Renal cortical epithelial cell (primary cell): ENCODE measurements at places on chromosomes 13 and 19.

DNA sequence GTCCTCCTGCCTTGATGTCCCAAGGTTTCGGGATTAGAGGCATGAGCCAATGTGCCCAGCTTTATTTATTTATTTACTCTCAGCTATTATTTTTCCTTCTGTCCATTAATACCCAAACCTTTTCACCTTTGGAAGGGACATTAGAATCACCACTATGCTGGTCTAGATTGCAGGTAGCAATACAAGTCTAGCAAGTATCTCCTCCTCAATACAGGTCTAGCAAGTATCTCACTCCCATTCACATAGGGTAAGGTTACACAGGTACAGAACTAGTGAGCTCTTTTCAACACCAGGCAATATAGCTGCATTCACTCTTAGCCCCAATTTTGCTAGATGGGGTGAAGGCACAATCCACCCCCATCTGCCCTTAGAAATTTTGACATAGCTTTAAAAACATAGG lies 17.4 kb upstream of the SPRYD7 start:
- DNase-seq: no peak

- no peak for DNase-seq
These were observed 521.9 kb downstream of the DIAPH3 start for GRCh38 chr13:59641817-59642216.

- DNase-seq: peak; percentile 57
These were observed 194.1 kb upstream of the MIR17HG start for GRCh38 chr13:91153372-91153771.

DNA sequence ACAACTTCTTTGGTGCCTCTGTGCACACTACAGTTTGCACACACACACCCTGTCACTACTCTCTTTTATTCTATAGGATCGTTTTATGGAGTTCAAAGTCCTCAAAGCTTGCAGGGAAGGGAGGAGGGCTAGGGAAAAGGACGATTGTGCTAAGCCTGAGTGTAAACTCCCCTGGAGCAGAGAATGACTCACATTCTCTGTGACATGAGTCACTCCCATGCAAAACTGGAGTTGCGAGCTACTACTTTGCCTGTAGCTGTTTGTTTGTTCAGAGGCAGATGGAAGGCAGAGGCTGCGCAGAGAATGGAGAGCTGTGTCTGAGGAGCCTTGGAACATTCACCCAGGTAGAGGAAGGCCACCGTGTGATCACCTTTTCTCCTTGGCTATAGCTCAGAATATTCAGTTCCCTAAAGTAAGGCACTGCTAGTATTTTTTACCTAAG lies 80.5 kb upstream of the MBNL2 start:
- DNase-seq: peak; percentile 95

DNA sequence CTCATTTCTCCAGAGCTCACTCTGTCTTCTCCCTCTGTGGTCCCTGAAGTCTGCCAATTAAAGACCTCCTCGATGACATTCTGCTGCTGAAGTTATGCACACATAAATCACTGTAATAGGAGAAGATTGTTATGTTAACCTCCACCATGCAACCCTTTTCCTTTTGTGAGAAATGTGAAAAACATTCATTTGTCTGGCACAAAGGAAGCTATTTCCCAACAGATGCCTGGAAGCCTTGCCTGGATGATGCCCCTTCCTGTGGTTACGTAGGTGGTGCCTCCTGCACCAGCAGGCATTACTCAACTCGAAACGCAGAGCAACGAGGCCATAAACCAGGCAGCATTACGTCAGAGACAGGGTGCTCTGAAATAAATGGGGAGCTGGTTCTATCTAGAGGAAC lies 327.4 kb upstream of the ZNF507 start:
- DNase-seq: peak; percentile 38

- DNase-seq: no peak
These were observed 939.0 kb upstream of the SLITRK1 start for GRCh38 chr13:84821261-84821660.

DNA sequence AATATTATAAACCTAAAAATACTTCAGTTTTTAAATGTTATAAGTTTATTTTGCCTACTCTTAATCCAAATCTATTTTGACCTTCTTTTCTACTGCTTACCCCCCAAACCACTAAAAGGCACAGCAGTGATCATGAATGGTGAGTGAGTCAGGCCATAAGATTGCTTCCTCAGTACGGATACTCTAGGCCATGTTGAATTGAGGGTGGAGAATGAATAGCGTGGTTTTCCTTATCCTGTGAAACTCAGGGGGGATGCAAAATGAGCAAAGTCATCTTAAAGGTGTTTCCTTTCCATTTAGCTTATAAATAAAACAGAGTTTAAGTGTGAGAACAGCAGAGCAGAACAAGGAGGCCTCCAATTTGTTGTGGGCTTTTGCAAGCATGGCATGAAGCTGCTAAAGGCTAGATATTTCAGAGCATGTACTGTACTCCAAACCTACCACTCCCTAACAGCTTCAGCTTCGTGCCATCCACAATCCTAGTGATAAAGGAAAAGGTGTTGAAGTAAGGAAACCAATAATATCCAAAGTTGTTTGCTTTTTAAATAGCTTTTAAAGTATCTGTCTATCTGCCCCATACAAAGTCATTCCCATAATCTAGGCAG lies 25.0 kb downstream of the SERPINE3 start:
- DNase-seq: peak; percentile 57

- DNase-seq: peak; percentile 68
These were observed 11.1 kb upstream of the SHISA2 start for GRCh38 chr13:26062853-26063444.

GRCh38 chr19:47494729-47495128 lies 10.7 kb upstream of the KPTN start:
- DNase-seq: no peak

DNA sequence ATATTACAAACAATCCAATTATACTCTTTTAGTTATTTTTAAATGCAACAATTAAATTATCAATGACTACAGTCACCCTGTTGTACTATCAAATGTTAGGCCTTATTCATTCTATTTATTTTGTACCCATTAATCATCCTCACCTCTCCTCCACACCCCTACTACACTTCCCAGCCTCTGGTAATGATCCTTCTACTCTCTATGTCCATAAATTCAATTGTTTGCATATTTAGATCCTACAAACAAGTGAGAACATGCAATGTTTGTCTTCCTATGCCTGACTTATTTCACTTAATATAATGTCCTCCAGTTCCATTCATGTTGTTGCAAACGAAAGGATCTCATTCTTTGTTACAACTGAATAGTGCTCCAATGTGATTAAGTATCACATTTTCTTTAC lies 1414.6 kb downstream of the SLITRK1 start:
- DNase-seq: no peak

DNA sequence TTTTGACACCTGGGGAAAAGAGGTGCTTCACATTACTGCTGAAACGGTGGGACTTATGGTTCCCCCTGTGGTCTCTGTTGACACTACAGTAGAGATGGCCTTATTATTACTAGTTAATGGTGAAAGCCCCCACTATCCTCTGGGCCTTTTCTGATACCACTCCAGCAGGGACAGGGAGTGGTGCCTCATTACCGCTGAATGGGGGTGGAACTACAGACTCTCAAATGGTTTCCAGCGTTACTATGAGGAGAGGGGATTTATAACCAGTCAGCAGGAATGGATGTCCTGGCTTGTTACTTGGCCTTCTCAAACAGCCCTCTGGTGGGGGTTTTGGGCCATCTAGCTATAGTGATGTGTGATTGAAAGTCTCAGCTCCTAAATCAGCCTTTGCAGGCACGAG lies 96.7 kb upstream of the DIAPH3 start:
- no peak for DNase-seq

GRCh38 chr13:24887759-24888158 lies 123.8 kb downstream of the RNF17 start:
- DNase-seq: no peak

DNA sequence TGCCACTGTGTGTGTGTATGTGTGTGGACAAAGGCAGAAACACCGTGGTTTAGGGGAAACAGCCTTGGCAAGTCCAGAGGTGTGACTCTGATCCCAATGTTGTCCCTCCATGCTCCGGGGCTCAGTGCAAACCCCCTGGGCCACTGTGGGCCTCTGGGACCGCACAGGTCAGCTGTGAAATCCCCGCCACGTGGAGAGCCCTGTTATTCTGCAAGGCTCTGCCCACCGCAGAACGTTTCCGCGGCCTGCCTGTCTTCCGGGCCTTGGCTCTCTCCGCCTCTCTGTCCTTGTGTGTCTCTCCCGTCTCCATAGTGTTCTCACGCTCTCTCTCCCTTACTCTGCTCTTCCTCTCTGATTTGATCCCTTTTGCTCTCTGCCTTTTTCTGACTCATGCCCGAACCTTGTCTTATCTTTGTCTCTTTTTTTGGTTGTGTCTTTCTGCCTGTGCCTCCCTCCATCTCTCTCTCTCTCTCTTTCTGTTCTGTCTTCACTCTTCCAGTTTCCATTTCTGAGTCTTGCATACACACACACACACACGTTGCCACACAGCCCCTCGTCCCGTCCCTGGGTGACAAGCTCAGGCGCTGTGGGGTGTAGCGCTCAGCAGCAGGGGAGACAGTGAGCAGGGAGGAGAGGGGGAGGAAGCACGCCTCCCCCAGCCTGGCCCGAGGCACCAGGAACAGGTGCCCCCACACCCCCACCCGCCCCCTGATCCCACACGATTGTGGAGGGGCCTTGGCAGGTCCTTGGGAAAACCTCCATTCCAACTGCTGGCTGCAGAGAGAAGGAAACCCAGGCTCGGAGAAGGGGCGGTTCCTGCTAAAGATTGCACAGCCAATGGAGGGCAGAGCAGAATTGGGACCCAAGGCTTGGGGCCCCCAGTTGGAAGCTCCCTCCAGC lies 3.0 kb downstream of the TTYH1 start:
- DNase-seq: no peak

- no peak for DNase-seq
These were observed 495.6 kb downstream of the SLITRK6 start for GRCh38 chr13:85303630-85304029.

GRCh38 chr13:20192836-20193161 lies at the start of gene GJB2:
TSS of gene GJB2 (minus strand) at chr13:20192938. CDS start at chr13:20189581, 3,357 bp downstream.
- no peak for DNase-seq

DNA sequence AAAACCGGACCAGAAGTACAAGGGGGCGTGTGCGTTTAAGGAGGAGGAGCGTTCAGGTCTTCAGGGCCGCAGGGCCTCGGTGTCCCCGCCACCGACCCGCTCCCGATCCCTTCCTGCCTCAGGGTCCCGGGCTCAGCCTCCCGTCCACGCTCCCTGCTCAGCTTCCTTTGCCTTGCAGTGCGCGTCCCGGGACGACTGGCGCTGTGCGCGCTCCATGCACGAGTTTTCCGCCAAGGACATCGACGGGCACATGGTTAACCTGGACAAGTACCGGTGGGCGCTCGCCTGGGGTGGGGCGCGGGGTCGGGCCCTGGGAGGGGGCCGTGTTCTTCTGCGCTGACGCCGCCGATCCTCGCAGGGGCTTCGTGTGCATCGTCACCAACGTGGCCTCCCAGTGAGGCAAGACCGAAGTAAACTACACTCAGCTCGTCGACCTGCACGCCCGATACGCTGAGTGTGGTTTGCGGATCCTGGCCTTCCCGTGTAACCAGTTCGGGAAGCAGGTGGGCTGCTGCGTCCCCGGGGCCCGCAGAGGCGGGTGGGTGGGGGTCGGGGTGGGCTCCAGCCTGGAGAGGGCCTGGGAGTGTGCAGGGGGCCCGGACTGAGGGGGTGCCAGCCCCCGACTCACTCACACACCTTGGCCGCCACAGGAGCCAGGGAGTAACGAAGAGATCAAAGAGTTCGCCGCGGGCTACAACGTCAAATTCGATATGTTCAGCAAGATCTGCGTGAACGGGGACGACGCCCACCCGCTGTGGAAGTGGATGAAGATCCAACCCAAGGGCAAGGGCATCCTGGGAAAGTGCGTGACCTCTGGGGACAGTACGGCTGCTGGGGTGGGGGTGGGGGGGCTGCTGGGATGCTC lies 1.4 kb downstream of the GPX4 start:
- DNase-seq: peak; percentile 18

GRCh38 chr13:26310003-26310402 lies 56.1 kb downstream of the CDK8 start:
- no peak for DNase-seq

DNA sequence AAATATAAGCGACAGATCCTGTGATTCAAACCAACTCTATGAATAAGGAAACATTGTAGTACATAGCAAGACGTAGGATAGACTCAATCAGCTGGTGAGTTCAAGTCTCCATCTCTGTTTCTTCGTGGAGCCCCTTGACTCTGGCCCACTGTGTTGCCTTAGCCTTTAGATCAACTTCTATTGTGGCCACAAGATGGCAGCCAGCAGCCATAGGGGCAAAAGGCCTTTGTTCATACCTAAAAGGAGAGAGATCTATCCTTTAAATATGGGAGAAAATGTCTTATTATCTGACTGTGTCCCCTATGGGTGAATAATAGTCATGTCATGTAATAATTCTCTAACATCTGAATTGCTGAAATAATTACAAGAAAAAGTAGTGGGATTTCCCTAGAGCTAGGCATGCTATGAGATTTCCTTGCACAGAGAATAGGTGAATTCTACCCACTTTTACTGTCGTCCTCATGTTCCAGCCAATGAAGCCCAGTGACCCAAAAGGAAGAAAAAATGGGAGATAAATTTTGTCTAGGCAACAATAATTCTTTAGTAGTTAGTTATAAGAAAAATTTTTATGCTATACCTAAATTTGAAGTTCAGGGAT lies 129.4 kb downstream of the PCDH20 start:
- DNase-seq: peak; percentile 57
